ENCODE measurements at places on chromosomes 7 and 10.

DNA sequence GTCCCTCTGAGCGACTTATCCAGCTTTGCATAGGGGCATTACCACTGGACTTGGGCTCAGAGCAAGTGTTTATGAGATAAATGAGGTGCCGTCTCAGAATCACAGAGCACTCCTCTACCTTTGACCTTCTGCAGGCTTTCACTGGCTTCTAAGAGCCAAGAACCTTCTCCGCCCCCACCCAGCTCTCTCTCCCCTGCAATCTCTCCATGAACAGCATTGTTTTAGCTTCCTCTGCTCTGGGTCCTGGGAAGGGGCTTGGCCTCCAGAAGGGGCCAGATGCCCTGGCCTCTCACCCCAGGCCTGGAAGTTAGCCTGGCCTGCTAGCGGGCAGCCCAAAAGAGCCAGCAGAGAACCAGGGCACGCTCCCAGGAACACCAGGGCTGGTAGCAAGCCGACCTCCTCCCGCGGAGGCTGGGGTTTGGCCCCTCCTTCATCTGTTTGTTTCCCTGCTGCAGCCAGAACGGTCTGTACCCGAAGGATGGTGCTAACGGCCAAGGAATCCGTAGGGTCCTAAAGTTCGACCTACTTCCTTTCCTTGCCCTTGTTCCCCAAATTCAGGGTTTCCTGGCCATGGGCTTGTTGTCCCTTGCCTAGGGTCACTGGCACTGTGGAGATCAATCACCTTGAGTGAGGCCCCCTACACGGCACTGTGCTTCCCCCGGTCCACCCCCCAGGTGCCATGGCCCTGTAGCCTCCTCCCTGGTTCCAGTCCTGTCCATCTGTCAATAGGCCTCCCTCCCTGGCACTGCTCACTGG lies 18.7 kb upstream of the DDIT4 start:
- no peak for DNase-seq

GRCh38 chr7:122768827-122769226 lies 66.1 kb upstream of the RNF148 start:
- no peak for DNase-seq

GRCh38 chr7:74355091-74355490 lies 65.9 kb downstream of the CLIP2 start:
- no peak for DNase-seq

DNA sequence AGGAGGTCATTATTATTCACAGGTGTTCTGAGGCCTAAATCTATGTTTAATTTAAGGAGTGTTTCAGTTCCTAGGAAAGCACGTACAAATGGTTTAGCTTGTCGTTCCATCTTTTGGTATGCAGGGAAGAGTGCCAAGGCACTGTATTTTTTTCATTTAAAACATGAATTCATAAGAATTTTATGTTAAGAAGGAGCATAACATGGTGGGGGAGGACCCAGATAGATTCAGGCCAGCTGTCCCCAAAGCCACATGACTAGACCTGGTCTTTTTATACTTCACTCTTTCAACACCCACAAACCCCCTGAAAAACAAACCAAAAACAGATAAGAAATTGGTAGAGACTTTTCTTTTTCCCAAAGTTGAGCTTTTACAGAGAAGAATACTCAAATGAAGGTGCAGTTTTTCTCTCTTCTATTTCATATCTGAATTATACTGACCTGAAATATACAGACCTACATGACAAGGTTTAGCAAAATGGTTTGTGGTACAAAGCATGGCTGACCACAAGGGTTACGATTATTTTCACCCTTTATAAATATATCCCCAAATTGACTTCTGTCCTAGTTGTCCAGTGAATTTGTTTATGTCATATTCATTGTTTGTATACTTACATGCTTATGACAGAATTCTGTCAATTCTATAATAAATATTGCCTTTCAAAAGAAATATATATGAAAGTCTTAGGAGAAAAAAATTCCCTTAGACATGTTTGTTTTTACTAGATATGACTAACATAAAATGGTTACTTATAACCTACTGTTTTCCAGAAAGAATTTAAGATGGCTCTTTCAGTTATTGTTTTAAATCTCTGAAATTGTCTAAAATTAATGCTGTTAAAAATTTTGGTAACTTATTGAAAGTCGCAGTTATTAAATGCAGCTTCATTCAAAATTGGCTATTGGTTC lies 71.3 kb downstream of the AP3M1 start:
- no peak for DNase-seq

- DNase-seq, result no peak
Measured at GRCh38 chr7:42212541-42213090, 24.4 kb downstream of the GLI3 start.

- DNase-seq, result no peak
Measured at GRCh38 chr7:138842111-138842510, 44.1 kb upstream of the ATP6V0A4 start.

DNA sequence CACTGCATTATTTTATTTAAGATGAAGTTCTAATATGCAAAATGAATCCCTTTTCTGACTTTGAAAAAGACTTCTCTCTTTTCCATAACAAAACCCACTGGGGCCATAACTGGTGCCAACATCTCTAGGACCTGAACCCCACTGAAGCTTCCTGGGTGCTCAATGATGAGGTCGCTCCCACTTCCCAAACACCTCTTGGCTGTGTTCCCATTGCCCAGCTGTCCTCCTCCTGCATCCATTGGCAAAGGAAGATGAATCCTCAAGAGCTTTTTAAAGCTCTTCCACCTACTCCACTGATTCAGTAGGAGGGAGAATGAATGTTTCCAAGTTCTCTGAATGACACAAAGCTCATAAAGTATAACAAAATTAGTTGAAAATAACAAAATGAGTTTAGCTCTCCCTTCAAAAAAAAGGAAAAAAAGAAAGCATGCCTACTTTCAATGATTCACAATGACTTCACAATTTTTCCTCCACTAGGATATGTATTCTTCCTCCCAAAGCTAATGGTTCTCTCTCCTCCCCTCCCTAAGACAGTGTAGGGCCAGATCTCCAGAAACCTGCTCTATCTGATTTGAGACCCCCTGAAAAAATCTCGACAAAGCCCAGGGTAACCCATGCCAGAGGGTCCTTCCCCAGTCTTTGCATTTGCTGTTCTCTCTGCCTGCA lies 64.8 kb downstream of the SORBS1 start:
- no peak for DNase-seq

DNA sequence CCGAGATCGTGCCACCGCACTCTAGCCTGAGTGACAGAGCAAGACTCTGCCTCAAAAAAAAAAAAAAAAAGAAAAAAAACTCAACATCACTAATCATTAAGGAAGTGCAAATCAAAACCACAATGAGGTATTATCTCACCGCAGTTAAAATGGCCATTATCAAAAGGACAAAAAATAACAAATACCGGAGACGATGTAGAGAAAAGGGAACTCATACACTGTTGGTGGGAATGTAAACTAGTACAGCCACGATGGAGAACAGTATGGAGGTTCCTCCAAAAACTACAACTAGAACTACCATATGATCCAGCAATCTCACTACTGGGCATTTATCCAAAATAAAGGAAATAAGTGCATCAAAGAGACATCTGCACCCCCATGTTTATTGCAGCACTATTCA lies 24.3 kb downstream of the GRK5 start:
- no peak for DNase-seq

DNA sequence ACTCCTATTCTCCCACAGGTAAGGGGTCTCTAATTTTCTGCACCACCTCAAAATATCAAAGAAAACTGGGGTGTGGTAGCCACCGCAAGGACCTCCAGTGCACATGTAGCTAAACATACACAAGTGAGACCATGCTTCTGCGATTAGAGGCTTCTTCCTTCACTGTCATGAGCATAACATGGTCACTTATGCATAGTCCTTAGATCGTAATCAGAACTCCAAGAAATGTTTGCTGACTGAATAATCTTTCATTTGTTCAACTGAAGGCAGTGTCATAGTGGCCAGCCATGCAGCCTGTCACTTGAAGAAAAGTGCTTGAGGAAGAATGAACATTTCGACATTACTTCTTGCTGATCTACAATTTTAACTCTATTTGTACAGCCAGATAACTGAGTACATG lies 14.6 kb downstream of the TWIST1 start:
- DNase-seq, result no peak

GRCh38 chr10:22557321-22557720 lies 157.1 kb downstream of the PIP4K2A start:
- DNase-seq, result no peak

DNA sequence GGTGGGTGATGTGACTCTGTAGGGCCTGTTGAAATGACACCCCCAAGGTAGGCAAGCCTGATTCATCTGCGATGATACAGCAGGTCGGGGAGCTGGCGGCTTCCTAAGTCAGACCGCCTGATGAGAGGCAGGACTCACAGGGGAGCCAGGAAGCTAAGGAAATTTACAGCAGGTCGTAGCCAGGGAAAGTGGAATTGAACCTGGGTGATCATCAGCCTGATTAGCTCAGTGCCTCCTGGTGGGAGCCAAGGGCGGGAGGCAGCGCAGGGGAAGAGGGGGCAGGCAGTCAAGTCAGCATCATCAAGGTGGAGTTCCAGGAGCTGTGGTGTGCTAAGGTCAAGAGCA lies 18.5 kb upstream of the TRIM56 start:
- no peak for DNase-seq

GRCh38 chr10:127267442-127267841 lies 71.1 kb upstream of the INSYN2A start:
- no peak for DNase-seq

- DNase-seq, result no peak
Measured at GRCh38 chr7:157151626-157152339, 13.1 kb downstream of the UBE3C start.

GRCh38 chr10:92575961-92576360 lies 2.1 kb upstream of the IDE start:
- DNase-seq, result no peak

DNA sequence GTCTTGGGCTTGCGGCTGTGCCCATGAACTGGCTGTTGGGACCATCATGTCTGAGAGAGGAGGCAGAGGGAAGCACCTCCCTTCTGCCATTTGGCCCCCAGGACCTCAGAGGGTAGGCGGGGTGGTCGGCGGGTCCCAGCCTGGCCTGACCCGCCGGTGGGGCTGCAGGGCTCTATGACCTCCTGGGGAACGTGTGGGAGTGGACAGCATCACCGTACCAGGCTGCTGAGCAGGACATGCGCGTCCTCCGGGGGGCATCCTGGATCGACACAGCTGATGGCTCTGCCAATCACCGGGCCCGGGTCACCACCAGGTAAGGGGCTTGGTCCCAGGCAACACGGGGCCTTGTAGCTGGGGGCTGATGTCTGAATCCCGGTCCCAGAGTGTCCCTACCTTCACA lies 14.1 kb downstream of the SUMF2 start:
- DNase-seq, result no peak

DNA sequence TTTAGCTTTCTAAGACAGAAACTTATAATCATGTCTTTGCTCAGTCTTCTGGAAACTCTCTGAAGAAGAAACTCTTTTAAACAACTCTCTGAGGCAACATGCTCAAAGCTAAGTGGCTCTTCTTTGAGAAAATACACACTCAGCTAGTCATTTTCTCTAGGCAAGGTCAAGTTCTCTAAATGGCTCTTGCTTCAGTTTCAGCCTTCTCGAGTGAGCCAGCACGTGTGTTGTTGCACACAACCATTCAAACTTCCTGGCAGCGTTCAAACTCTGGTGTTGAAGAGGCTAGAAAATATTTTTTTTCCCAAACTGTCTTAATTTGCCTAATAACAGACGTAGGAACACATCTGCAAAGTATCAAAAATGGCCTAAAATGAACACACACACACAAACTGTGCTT lies 129.1 kb downstream of the THSD7A start:
- DNase-seq, result no peak

GRCh38 chr10:1423676-1424253 lies 313.6 kb downstream of the ADARB2 start:
- no peak for DNase-seq

DNA sequence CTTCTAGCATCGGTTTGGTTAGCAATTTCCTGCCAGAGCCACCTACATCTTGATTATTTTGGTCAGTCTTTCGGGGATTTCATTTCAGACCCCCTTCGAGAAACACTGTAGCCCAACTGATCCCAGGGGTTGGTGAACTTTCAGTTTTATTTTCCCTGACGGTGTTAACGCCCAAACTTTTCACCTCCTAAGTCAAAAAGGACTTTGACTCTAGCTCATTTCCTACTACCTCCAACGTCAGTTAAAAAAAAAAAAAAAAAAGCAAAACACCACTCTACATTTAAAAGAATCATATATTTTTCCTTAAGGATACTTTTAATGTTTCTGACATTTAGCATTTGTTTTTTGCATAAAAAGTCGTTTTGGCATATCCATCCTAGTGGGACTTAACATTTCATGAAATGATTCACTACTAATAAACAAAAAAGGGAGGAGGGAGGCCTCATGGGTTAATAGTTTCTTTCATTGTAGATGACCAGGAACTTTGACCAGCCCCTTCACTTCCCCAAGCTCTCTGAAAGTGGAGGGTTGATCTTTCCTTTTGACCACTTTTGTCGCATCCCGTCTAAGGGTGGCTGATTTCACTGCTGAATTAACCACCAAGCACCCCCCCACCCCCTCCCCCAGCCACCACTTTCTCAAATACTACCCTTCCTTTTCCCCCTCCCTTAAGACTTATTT lies 764 bp upstream of the TCF7L2 start:
- DNase-seq, result no peak

- DNase-seq, result no peak
Measured at GRCh38 chr10:15313047-15313446, 58.0 kb downstream of the FAM171A1 start.

- no peak for DNase-seq
Measured at GRCh38 chr10:10814069-10814468, 203.6 kb upstream of the CELF2 start.

GRCh38 chr7:30057741-30058140 lies 29.5 kb downstream of the PLEKHA8 start:
- DNase-seq, result no peak
